ENCODE measurements at places on chromosomes 13 and 19.
A peak's percentile ranks its signal among the peaks of the same experiment; 100 is the strongest.

DNA sequence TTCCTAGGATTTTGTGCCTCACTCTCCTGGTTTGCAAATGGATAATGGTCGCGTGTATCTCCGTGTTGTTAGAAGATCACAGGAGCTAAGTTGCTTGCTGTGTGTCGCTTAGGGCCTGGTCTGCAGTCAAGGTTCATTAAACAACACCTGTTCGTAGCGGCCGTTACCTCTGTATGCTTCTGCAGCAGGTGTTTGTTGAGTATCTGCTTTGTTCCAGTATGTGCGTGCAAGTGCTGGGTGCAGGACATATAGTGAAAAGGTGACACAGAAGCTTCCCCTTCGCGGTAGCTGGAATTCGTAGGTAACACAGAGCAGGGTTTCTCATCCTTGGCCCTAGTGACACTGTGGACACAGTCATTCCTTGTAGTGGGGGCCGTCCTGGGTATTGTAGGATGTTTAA lies 5.4 kb downstream of the MED25 start:
- no peak for DNase-seq

DNA sequence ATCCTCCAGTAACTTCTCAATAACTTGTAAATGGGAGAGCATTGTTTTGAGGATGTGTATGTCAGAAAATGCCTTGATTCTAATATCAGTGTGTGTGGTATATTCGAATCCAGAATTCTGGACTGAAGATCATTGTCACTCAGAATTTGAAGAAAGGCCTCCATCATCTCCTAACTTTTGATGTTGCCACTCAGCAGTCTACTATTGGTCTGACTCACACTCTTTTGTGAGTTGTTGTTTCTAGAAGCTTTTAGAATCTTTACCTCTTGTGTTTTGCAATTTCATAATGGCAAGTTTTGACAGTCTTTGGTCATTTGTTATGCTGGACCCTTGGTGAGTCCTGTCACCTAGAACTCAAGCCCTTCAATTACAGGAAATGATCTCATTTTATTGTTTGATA lies 77.0 kb downstream of the RUBCNL start:
- DNase-seq, result no peak

- peak; percentile 20 for DNase-seq
These were observed 8.2 kb downstream of the EID2B start for GRCh38 chr19:39524495-39524894.

DNA sequence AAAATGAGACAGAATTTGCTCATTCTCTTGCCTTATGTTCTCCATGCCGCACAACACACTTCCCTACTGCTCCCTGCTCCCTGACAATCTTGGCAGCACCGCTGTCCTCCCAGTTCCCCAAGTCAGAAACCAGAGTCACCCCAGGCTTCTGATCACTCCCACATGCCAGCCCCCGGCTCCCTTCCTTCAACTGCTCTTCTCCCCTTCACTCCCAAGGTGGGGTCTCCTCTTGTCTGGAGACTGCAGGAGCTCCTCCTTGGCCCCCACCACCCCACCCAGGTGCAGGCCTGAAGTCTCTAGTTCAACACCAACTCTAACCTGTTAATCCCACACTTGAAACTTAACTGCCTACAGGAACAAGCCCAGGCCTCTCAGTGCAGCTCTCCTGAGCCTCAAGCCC lies 16.8 kb upstream of the AKAP8 start:
- DNase-seq, result no peak

DNA sequence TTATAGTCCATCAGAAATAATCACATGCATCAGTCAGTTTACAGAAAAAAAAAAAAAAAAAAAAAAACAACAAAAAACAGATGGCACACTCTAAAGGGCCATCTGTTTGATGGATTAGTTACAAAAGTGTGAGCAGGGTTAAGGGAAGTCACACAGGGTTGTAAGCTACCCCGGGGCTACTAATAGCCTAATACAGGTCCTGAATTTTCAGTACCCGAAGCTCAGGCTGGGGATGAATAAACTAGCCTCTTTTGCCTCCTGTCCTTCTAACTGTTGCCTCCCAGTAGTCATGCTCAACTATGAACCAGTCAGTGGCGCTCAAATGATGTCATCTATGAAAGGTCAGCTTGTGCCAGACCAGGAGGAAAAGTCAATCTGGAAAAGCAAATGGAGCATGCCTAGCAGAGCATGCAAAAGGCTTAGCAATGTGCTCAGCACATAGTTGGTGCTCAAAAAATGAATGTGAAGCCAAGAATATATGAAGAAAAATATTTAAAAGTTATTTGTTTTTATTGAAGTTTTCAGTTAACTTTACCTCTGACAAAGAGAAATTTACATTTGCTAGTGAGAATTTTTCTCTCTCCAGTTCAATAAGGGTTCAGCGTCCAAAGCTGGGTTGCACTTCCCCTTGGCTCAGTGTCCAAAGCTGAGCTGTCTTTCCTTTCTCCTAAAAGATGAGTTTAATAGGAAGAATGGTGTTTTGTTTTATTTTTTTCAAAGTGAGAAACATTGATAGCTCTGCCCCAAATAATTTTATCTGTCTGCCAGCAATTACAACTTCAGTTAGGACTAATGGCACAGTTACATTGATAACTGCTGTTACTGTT lies 30.8 kb upstream of the LRCH1 start:
- DNase-seq, result no peak

GRCh38 chr13:60662595-60662994 lies 265.6 kb downstream of the TDRD3 start:
- no peak for DNase-seq

DNA sequence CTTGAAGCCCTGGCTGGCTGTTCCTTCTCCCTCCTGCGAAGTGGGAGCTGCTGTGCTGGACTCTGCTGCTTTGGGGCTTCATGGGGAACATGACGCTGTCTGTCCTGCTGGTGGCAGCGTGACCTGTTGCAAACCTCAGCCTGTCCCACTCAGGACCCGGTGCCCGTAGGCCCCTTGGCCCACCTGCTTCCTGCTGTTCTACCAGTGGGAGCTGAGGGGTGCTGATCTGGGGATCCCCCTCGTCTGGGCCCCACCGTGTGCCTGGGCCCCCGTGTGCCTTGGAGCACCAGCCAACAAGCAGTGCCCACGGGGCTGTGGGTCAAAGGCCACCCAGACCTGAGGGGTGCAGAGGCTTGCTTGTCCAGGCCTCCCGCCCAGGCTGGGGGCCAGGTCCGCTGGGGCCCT lies 5.3 kb downstream of the SPPL2B start:
- no peak for DNase-seq

GRCh38 chr13:30618930-30619279 lies 1.2 kb downstream of the USPL1 start:
- no peak for DNase-seq

- DNase-seq, result no peak
These were observed 3.6 kb downstream of the PIP5K1C start for GRCh38 chr19:3696660-3696995.

- no peak for DNase-seq
These were observed 575 bp upstream of the PHLDB3 start for GRCh38 chr19:43505186-43505456.

DNA sequence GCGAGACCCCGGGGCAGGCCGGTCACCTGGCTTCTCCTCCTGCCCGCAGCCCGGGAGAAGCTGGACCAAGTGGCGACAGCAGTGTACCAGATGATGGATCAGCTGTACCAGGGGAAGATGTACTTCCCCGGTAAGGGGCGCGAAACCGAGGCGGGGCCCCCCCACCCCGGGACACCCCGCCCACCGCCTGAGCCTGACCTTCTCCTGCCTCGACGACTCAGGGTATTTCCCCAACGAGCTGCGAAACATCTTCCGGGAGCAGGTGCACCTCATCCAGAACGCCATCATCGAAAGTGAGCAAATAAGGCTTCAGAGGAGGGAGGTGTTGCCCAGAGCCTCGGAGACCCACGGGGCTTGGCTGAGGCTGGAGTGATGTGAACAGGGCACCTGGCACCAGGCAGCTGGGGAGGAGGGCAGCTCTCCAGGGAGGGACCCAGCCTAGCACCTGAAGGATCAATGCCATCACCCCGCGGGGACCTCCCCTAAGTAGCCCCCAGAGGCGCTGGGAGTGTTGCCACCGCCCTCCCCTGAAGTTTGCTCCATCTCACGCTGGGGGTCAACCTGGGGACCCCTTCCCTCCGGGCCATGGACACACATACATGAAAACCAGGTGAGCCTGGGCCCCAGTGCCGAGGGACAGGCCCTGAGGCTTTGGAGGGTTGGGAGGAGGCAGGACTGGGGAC lies 629 bp downstream of the IZUMO4 start:
- DNase-seq, result peak; percentile 76

- DNase-seq, result no peak
These were observed 6.9 kb downstream of the IRF2BP1 start for GRCh38 chr19:45879055-45879454.

- DNase-seq, result no peak
These were observed 28.0 kb downstream of the BTBD2 start for GRCh38 chr19:1987197-1988187.

DNA sequence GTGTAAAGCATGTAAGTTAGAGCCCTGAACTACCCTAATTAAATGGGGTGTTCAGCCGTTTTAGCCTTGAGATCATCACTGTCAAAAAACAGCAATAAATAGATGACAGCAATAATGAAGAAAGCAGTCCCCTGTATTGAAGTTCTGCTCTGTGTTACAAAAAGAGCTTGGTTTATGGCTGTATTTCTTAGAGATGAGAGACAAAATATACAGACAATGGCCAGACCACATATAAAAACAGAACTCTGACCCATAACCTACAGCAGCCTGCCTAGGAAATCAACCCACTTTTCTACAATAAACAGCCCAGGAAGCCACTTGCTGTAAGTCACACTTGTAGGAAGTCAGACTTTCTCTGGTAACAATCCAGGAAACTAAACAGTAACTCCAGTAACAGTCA lies 10.8 kb downstream of the IGFL3 start:
- DNase-seq, result no peak

DNA sequence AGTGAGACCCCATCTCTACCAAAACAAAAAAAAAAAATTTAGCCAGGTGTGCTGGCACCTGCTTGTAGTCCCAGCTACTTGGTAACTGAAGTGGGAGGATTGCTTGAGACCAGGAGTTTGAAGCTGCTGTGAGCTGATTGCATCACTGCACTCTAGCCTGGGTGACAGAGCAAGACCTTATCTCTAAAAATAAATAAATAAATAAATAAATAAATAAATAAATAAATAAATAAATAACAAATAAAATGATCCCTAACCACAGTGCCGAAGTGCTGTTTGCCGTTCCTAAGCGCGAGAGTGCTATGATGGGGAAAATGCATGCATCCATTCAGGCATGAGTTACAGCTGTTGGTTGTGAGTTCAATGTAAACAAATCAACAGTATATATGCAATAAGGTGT lies 27.2 kb downstream of the WDR88 start:
- DNase-seq, result no peak

DNA sequence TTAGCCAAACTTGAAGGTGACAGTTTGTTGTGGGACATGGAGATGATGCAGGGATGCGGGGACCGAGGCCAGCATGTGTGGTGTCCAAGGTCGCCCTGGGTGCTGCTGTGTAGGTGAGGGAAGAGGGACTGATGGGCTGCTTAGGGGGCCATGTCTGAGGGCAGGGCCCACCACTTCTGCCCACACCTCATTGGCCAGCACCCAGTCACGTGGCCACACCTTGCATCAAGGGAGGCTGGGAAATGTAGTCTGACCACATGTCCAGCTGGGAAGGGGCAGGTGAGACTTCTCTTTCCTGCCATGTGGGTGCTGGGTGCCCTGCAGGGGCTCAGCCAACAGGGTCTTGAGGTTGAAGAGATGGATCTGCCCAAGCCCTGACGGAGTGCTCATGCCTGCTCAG lies 88.9 kb downstream of the KDM4B start:
- no peak for DNase-seq

All from CD4-positive, alpha-beta T cell treated with Interferon alpha-2 for 1 hour (primary cell).